HEK293T (cell line): ENCODE measurements at places on chromosomes 2 and 18.
A peak's percentile ranks its signal among the peaks of the same experiment; 100 is the strongest.

DNA sequence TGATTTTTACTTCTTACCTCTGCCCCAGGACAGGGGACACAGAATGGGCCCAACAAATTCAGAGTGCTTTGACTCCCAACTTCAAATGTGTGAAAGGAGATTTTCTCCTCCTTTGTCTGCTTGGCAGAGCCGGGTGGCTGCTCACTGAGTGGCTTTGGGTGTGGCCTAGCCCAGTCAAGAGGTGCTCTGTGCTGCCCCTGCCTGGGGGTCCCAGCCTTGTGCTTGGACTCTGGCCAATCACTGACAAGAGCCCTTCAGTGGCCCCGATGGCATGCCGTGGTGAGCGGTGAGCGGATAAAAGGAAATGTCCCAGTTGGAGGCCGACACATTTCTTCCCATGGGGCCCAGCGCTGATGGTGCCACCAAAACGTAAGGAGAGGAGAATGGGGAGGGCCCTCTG is 259.2 kb downstream of the CELF4 start:
- DNase-seq = no peak

- no peak for DNase-seq
Observed at GRCh38 chr2:6531304-6531703, 334.4 kb downstream of the CMPK2 start.

GRCh38 chr2:236570081-236570868 is 650 bp downstream of the ACKR3 start:
- no peak for DNase-seq

GRCh38 chr18:75491361-75491760 is 63.9 kb upstream of the SMIM21 start:
- DNase-seq = no peak

GRCh38 chr18:10546557-10547300 is 20.9 kb downstream of the NAPG start:
- no peak for DNase-seq

DNA sequence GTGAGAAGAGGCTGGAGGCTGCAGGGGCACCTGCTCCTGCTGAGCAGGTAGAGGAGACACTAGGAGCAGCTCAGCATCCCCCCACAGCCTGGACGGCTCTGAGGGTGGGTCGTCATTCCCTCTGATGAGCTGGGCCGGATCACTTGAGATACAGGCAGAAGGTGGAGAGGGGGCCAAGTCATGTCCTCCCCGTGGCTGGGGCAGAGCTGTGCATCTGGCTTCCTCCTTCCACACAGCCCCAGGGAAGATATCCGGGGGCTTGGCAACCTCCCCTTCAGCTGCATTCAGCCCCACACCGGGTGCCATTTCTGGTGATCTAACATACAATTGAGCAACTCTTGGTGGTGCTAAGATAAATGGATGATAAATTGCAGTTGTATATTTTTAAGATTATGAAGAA is 236.9 kb downstream of the LDLRAD4 start:
- DNase-seq = no peak

GRCh38 chr18:53534203-53534602 is 690.3 kb downstream of the MBD2 start:
- DNase-seq = no peak

DNA sequence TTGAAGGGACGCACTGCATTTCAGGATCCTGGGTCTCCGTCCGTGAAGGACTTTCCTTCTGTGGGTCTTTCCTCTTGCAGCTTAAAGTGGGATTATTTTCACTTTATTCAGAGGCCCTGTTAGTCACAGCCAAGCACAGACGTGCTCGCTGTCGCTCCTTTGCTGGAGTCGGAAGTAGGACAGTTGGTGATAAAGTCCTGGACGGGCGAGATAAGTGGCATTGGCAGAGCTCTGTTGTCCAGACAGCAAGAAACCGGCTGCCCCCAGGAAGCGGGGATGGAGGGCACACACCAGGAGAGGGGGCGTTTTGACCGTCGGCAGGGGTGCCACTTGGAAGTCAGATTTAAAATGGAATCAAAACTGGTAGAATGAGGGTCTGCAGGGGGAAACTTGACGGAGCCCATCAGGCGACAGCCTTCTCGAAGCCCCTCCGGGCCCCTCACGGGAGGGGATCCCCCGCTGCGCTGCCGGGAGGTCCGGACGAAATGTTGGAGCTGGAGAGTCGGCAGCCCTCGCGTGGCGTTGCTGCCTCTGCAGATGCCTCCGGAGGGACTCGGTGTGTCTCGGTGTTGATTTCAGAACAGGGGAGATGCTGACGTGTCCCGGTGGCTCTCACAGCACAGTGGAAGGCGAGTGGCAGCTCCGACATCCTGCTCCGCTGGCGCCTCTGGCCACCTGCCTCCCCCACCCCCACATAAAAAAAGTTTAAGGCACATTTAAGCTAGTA is 124.2 kb downstream of the NFATC1 start:
- DNase-seq = no peak

DNA sequence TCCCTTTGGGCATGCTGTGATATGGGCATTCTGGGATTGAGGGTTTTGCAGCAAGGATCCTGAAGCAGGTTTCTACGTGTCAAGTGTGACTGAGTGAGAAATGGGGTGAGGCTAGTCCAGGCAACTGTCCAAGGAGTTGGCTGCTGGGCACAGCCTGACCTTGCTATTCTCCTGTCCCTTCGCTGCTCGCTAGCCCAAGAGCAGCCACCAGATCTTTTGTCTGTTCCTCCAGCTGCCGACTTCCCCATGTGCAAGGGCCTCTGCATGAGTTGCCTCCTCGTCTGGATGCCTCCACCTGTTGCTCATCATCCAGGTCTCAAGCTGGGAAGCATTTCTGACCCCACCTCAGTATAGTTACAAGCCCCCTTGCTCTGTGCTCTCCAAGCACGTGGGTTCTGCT is 71.1 kb downstream of the DYSF start:
- DNase-seq = no peak

DNA sequence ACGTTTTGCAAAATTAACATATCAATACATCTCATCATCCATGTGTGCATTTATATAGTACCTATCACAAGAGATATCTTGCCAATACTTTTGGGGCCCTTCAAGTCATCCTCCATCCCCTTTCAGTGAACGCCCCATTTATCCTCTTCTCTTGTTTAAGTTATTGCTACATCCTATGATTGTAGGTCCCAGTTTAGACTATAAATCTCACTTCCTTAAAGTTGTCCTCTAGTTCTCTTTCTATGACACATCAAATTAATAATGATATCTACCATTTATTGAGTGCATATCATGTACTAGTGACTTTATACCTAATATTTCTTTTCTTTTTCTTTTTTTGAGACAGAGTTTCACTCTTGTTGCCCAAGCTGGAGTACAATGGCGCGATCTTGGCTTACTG is 28.8 kb upstream of the FBXO11 start:
- no peak for DNase-seq

DNA sequence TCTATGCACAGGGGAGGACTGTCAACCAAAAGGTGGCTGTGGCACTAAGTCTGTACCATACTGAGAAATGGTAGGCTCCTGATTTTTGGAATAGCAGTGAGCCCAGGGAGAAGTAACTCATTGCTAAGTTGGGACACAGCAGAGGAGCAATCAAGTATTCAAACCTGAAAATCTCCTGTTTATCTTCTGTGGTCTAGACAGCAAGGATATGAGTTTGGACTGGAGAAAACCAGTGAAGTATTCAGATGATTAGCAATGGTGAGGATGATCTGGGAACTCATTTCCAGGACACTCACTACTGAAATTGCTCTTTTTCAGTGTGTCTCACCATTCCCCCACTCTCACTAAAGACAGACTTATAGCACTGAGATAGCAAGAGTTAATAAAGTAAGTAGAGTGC is 112.0 kb downstream of the GULP1 start:
- no peak for DNase-seq

DNA sequence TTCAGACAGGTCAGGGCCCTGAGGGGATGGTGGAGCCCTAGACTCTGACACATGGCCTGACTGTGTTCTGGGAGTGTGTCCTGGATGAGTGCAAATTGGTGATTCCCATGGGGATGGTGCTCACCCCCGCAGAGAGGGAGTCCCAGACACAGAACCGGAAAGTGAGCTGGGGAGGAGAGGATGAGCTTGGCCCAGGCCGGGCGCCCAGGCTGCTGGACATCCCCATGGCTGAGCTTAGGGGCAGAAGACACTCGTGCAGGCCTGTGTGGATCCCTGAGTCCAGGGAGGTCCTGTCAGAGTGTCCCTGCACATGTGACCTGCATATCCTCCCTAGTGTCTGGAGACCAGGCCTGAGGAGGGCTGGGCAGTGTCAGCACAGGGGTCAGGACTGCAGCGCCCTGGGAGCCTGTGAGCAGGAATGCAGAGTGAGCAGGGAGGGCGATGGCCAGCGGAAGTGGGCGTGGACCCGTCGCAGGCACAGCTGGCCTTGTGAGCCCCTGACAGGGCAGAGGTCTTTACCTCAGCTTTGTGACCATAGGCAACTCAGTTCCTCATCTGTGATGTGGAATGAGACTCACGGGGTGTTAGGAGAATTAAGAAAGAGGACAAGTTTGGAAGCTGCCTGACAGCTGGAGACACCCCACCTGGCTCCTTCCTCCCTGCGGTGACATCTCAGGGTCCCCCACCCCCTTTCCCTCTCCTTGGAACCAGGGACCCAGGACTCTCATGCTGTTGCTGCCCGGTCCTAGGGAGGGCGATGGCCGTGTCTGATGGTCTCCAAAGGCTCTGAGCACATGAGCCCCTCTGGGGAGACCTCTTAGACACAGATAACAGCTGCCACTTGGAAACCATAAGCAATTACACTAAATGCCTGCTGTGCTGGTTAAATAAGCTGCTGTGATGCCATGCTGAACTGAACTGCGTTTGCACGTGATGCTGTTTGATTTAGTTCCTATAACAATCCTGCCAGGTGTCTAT is 62.6 kb upstream of the HS6ST1 start:
- DNase-seq = no peak

GRCh38 chr2:72778410-72778809 is 47.4 kb downstream of the EXOC6B start:
- DNase-seq = no peak

DNA sequence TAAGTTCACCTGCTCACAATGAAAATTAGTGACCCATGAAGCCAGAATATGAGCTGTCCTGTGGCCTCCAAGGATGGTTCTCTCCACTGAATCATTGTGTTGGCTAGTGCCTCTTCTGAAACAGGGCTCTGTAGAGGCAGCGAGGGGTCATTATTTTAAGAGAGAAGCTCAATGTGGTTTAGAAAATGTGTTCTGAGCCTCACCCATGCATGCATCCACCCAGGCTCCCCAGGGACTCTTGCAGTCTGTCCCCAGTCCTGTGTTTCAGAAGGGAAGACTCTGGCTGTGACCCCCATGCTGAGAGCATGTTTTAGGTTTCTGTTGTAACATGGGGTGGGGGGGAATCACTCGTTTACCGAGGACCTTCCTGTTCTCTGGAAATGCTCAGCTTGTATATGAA is 135.2 kb downstream of the RNF144A start:
- DNase-seq = no peak

GRCh38 chr2:98020992-98021713 is 25.4 kb upstream of the TMEM131 start:
- DNase-seq = no peak

DNA sequence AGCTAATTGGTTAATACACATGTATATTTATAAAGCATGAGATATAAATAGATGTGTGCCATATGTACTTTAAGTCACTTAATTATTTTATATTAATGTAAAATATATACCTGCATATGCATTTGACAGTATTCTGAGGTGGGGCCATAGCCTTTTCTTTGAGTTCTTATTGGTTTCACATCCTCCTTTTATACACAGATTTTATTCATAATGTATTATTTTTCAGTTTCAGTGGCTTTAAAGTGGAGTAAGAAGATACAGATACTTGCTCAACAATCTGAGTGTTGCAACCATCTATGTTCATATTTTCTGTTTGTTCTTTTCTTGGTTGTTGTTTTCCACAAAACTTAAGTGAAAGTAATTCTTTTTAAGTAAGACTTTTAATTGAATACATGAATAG is 436.5 kb downstream of the RND3 start:
- no peak for DNase-seq

DNA sequence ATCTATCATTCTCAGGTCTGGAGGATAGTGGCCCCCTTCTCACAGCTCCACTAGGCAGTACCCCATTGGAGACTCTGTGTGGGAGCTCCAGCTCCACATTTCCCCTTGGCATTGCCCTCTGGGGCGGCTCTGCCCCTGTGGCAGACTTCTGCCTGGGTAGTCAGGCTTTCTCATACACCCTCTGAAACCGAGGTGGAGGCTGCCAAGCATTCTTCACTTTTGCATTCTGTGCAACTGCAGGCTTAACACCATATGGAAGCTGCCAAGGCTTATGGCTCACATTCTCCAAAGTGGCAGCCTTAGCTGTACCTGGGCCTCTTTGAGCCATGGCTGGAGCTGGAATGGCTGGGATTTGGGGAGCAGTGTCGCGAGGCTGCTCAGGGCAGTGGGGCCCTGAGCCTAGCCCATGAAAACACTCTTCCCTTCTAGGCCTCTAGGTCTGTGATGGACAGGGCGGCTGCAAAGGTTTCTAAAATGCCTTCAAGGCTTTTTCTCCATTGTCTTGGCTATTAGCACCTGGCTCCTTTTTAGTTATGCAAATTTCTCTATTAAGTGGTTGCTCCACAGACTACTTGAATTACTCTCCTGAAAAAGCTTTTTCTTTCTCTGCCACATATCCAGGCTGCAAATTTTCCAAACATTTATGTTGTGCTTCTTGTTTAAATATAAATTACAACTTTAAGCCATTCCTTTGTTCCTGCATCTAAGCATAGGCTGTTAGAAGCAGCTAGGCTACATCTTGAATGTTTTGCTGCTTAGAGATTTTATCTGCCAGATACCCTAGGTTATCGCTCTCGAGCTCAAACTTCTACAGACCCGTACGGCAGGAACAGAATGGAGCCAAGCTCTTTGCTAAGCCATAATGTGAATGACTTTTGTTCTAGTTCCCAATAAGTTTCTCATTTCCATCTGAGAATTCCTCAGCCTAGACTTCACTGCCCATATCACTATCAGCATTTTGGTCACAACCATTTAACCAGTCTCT is 206.5 kb downstream of the CPS1 start:
- DNase-seq = no peak

- DNase-seq = no peak
Observed at GRCh38 chr2:46020416-46020815, 276.8 kb upstream of the EPAS1 start.

GRCh38 chr18:79697976-79698375 is 18.4 kb downstream of the CTDP1 start:
- no peak for DNase-seq

DNA sequence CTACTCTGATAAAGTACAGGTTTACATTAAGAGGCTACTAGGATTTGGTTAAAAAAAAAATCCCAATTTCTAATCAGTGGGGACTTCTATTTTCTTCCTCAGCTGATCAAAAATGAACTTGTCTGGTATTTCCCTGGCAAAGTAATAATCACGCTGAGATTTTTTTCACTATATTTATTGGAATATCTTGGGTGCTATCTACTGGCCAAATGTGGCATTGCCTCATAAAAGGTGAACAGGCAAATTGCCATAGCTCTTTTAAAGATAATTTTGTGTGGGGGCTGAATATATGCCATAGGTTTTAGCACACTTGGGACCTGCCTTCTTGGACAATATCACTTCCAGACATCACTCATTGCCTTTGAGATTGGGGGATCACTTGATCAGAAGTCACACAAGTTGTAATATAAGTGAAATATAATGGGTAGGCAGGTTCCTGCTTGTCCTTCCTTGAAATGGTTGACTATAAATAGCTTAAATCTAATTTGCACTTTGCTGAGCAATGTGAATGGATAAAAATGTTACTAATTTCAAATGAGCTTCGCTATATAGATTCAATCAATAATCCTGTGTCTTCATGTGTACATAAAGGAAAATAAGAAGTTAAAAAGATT is 7.0 kb upstream of the NXPH2 start:
- peak; percentile 41 for DNase-seq
